NCI-H460 (cell line): ENCODE measurements at places on chromosomes 1 and 21.

GRCh38 chr1:43286115-43286514 lies 734 bp upstream of the C1orf210 start:
- no peak for DNase-seq

- DNase-seq = no peak
These were observed 13.9 kb upstream of the S100A7 start for GRCh38 chr1:153474347-153474746.

DNA sequence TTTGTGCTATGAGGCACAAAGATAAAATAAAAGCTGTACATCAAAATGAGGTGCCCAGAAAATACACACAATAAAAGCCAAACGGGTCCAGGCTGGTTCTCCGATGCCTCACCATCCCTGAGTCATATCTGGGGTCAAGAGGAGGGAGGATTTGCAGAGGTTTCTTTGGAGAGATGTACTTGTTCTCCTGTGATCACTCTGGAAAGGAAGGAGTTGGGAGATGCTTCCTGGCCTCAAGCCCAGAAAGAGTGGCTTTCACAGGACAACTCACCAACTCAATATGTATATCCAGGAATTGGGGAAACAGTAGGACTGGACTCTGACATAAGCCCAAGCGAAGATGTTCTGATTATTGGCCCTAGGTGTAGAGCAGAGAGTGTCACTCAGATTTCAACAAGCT lies 51.9 kb downstream of the DIPK1A start:
- no peak for DNase-seq

DNA sequence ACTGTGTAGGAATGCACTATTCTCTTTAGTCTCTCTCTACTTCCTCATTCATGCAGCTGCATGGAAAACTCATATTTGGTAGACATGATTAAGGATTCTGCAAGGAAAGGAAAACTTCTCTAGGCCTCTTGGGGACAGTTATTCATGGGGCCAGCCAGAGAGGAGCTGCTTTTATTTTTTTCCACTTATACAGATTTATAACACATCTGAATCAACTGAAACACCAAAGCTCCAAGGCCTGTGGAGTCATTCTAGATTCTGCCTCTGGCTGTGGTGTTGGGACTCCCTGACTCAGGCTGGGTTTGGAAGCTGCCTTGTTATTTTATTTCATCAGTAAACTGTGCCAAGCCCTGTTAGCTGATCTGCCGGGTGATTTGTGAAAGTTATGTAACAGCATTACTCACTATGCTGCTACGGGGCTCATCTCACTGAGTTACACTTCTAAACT lies 83.9 kb upstream of the EDEM3 start:
- DNase-seq = peak; percentile 80
